ENCODE measurements at places on chromosomes 3 and 15. TPM values are rescaled to one million over a fixed set of nuclear protein-coding genes. Genes with fewer than 3 reads are reported as not detected.

FES gene
- 15.6 TPM for total RNA-seq

DNASE1L3 gene
- not detected for total RNA-seq

GRCh38 chr3:155629056-155629455, 115.8 kb downstream of the PLCH1 start:
- no peak for DNase-seq
- H3K4me3 ChIP-seq = no peak overlapping the region
- no peaks in the 10 kb centered on the region for H3K36me3 ChIP-seq
- no peaks in the 10 kb centered on the region for H3K27me3 ChIP-seq
- H3K4me1 ChIP-seq = no peaks in the 10 kb centered on the region
- no peak overlapping the region for H3K27ac ChIP-seq

DNA sequence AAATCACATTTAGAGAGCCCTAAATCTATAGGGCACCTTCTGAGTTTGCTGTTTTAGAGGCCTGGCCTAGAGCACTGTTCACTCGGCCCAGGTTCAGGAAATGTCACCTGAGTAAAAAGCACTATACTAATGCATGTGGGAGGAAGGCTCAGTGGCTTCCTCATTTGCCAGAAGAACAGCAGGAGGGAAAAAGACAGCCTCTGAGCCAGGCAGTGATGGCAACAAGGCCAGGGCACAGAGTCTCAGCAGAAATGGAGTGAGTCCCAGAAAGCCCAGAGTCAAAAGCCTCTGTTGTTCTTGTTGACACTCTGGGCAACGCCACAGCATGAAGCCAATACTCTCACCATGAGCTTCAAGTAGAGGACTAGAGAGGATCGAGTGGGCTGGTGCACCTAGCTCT, 25.9 kb downstream of the LTF start:
- peaks cover 19% of the 10 kb centered on the region for H3K4me1 ChIP-seq
- no peaks in the 10 kb centered on the region for H3K36me3 ChIP-seq
- no peaks in the 10 kb centered on the region for H3K27me3 ChIP-seq
- H3K27ac ChIP-seq = no peak overlapping the region
- no peak for DNase-seq

DNA sequence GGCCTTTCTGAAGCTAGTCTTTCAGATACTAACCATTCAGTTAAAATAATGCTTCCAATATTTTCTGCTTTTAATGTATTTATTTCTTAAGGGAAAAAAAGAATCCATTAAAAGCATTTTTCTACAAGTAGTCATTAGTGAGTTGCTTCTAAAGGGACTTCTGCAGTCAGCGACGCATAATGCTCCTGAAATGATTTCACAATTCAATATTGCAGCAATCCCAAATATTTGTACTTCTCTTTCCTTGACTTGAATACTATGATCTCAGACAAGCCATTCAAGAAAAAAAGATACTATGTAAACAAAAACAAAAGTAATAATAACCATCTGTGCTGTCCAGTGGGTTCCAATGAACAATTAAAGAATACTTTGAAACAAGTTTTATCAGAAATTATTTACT, 681.0 kb downstream of the DIPK2A start:
- H3K36me3 ChIP-seq = no peaks in the 10 kb centered on the region
- DNase-seq = no peak
- no peak overlapping the region for H3K4me3 ChIP-seq
- H3K27me3 ChIP-seq = no peaks in the 10 kb centered on the region
- no peaks in the 10 kb centered on the region for H3K4me1 ChIP-seq

ZNF660 gene
- 0.21 TPM for total RNA-seq

RLBP1 gene
- not detected for total RNA-seq

GOLGA6L7 gene
- total RNA-seq = not detected

GRCh38 chr3:122810734-122811133, 15.9 kb downstream of the SLC49A4 start:
- H3K36me3 ChIP-seq = peaks cover 7% of the 10 kb centered on the region
- no peak for DNase-seq
- no peaks in the 10 kb centered on the region for H3K4me1 ChIP-seq
- H3K4me3 ChIP-seq = no peak overlapping the region
- H3K27me3 ChIP-seq = no peaks in the 10 kb centered on the region

DNA sequence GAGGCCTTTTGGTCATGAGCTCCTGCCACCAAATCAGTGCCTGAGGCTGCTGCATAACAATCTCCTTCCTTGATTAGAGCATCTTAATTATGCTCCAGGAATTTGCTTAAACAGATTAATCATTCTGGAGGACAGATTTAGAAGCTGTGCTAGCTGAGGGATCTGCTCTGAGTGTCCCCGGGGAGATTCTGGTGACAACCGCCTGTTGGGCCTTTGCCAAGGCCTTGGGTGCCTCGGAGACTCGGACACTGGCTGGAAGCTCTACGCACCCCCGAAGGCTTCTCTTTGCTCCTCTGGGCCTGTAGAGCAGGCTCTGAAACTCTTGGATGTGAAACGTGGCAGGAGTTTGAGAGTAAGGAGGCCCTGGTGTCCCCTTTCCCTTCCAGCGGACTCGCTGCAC, 264.1 kb downstream of the CD47 start:
- H3K4me1 ChIP-seq = no peaks in the 10 kb centered on the region
- H3K27me3 ChIP-seq = peaks cover 3% of the 10 kb centered on the region
- H3K36me3 ChIP-seq = no peaks in the 10 kb centered on the region
- H3K4me3 ChIP-seq = no peak overlapping the region

DNA sequence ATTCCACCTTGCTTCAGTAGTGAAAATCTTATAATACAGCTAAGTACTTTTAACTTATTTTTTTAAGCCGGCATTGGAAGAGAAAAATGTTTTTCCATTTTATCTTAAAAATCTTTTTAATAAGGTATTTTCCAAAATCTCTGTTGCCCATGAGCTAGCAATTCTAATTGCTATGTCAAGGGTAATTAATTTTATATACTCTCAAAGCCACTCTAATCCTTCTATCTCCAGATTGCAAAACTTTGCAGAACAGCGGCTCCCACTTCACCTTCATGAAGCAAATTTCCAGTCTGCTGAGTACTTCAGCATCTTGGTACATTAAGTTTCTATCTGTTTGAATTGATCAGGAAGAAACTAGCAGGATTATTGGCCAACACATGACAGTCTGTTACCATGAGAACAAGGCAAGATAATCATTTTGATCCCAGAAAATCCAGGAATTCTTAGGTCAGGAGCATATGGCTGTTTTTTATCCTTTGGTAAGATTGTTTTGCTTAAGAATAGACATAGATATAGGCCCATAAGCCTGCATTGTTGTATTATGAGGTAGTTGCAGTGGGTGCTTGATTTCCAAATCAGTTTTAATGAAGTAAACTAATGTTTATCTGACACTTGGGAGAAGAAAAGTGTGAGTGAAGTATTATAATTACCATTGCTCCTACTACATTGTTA, 6.0 kb downstream of the TIPARP start:
- no peak overlapping the region for H3K27ac ChIP-seq
- no peak overlapping the region for H3K4me3 ChIP-seq
- peaks cover 66% of the 10 kb centered on the region for H3K4me1 ChIP-seq
- no peaks in the 10 kb centered on the region for H3K27me3 ChIP-seq

DNA sequence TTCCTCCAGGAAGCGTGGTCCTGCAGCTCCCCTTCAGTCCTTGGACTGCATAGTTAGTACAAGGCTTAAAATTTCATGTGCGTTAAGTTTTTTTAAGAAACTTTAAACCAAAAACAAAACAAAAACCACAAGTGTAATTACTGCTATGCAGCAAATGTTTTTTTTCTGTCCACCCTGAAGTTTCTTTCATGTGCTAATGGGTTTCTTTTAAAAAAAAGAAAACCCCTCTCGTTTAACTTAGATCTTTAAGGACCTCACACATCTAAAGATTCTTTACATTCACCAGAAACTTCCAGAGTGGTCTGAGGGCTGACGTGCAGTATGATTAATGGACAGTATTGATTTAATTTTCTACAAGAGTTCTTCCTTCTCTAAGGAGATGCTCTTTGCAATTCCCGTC, 72.0 kb upstream of the PYGO1 start:
- peaks cover 17% of the 10 kb centered on the region for H3K4me1 ChIP-seq
- no peaks in the 10 kb centered on the region for H3K27me3 ChIP-seq
- no peak overlapping the region for H3K27ac ChIP-seq
- no peaks in the 10 kb centered on the region for H3K36me3 ChIP-seq
- DNase-seq = no peak

DNA sequence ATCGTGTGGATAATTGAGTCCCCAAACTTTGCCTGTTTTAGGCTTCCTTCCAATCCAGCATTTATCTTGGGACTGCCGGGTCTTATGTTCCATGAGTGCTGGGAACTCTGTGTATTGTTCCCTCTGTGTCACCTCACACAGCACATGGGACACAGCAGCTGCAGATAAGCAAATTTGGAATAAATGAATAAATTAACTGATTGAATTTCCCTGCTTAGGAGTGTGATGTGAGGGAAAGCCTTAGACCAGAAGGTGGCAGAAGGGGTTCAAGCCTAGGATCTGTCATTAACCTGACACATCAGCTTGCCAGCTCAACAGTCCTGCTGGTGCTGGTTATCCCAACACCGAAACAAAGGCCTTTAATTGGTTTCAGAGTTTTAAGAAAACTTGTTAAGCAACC, 114.3 kb downstream of the OXSM start:
- peaks cover 10% of the 10 kb centered on the region for H3K4me1 ChIP-seq
- DNase-seq = no peak

Data from activated CD4-positive, alpha-beta T cell treated with anti-CD3 and anti-CD28 coated beads for 36 hours (primary cell).